Activated CD8-positive, alpha-beta memory T cell treated with anti-CD3 and anti-CD28 coated beads for 4 hours (primary cell): ENCODE measurements at places on chromosomes 7 and 10.

DNA sequence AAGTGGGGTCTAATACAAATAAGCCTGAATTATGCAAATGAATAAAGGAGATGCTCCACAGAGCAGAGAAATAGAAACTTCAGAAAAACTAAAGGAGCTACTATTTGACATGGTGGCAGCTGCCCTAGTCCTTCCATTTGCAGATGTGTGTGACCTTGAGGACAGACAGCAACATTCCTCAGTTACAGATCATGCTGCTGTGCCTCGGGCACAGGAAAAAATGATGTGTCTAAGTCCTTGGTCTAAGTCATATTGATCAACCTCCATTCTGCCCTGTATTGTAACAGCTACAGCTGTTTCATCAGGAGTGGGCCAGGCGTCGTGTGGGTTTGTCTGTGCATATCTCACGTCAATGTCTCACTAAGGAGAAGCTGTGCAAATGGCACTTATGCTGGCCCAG lies 710.4 kb downstream of the TNS3 start:
- no peak for DNase-seq

DNA sequence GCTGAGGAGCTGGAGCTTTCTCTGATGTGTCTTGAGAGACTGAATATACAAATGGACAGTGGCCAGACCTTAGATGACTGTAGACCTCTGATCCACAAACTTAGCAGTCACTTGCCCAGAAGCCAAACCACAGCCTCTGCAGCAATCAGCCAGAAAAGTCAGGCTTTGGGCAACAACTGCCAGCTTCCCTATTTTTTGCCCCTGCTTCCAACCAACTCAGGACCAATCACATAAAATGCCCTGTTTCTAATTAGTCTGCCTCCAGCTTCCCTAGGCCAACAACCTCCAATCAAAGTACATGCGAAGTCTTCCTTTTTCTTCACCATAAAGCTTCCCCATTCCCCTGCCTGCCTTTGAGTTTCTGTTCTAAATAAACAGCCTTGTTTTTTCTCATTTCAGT lies 37.8 kb upstream of the CACUL1 start:
- no peak for DNase-seq

DNA sequence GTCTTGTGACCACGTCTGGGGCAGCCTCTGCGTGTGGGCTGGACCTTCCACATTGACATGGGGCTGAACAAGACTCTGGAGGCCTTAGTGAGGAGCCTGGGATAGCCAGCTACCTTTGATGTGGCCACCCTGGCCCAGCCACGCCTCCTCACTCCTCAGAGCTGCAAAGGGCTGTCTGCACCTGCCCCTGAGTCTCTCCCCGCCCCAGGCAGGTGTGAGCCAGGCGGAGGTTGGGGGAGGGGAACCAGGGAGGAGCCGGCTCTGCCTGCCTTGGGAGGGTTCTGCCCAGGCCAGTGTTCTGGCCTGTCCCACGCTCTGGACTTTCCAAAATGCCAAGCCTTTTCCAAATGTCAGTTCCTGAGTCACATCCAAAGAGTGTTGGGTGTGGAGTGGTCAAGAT lies 72.2 kb downstream of the GTF2IRD1 start:
- DNase-seq: no peak

DNA sequence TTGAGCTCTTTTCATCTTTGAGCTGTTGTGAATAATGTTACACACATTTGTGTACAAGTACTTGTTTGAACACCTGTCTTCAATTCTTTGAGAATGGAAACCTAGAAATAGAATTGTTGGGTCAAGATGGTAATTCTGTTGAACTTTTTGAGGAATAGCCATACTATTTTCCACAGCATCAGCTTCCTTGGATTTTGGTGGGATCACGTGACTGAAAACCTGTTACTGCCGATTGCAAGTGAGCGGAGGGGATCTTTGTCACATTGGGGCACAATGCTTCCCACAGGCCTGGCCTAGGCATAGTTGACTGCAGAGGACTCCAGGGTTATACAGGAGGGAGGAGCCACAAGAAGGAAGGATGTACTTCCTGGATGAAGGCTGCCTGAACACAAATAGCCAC lies 21.3 kb upstream of the CACUL1 start:
- no peak for DNase-seq

DNA sequence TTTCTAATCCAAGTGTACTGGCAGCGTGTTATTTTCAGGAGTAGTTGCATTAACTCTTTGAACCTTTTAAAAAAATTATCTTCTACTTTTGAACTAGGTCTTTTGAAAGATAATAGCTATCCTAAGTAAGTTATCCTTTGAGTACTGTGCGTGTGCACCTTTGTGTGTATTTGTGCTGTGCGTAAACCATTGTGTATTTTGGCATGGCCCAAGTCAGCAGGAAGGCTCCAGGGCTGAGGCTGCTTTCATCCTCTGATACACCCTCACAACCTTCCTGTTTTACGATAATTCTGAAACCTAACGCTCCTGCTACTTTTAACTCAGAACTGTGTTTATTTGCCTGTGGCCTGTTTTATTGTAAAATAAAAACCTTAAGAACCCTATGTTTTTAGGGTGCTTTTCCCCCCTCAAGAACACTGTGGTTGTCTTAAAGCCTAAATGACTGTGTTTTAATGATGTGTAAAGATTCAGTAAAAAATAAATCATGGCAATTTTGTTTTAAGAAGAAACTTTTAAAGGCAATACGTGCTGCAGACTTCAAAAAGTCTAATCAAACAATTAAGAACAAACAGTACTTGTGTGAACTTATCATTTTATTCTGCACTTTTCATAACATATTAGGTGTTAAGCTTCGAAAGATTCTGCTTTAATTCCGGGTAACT lies 57.5 kb downstream of the HDAC9 start:
- no peak for DNase-seq

- no peak for DNase-seq
Measured at GRCh38 chr10:114151486-114151885, 22.5 kb downstream of the CCDC186 start.

DNA sequence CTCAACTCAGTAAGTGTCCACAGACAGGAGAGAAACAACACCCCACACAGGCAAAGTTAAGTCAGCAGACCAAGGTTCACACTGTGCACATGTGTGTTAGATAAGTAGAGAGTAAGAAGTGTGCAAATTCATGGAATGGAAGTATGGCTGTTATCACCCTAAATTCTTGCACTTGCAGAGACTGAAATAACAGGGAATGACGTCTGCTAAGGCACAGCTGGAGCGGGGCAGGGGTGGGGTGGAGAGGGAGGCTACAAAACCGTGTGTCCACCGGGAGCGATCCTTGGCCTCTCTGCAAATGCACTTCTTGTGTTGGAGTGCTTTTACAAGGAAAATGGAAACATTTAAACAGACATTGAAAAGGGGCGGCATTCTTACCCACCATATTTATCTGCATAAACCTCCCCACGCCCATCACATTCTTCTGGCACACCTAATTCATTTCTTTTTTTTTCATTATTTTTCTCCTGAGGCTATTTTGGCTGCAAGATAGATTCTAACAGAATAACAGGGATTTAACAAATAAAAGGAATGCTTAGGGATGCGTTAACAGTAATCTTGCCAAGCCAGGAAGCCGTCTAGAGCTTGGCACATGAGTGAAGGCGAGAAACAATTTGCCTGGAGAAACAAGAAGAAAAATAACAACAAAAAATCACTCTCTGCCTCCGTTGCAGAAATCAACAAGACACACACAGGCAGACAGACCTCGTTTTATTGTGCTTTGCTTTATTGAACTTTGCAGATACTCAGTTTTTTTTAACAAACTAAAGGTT lies 30.1 kb downstream of the TNS3 start:
- no peak for DNase-seq

GRCh38 chr10:1733720-1734119 lies 3.6 kb downstream of the ADARB2 start:
- DNase-seq: no peak

GRCh38 chr7:92095380-92095779 lies 38.9 kb downstream of the CYP51A1 start:
- DNase-seq: no peak

GRCh38 chr10:48390933-48391845 lies 84.7 kb downstream of the MAPK8 start:
- no peak for DNase-seq

DNA sequence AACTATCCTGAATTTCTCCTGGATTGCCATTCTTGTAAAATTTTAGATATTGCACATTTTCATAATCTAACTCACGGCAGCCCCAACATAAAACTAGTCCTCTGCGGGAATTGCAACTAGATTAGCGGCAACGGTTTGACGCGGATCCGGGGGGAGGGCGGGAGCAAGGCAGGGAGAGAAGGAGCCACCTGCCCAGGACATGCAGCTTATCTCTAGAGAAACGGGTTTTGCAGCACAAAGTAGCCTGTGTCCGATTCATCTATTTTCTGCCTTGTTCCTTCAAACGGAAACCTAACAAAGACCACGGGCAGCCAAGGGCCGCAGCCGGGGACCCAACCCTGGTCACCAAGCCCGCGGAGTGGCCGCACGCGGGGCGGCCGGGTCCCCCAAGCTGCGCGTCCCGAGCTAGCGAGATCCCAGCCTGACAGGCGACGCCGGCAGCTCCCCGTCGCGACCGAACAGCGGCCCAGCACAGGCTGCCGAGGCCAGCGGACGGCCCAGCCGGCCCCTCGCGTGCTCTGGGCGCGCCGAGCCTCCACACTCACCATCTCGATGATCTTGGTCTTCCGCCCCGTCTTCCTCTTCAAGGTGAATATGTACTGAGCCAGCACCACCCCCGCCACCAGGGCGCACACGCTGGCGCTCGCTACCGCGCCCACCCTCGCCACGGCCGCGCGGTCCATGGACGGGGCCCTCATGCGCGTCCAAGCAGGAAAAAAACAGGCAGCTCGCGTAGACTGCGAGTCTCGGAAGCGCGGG lies at the start of gene NT5C3A:
Gene NT5C3A, minus strand, starts transcription at position 754 of the 759 bp plus-strand sequence. Its CDS starts 71 bp downstream, at position 683.
- DNase-seq: no peak

- no peak for DNase-seq
Measured at GRCh38 chr7:14858410-14858809, 44.1 kb downstream of the DGKB start.

DNA sequence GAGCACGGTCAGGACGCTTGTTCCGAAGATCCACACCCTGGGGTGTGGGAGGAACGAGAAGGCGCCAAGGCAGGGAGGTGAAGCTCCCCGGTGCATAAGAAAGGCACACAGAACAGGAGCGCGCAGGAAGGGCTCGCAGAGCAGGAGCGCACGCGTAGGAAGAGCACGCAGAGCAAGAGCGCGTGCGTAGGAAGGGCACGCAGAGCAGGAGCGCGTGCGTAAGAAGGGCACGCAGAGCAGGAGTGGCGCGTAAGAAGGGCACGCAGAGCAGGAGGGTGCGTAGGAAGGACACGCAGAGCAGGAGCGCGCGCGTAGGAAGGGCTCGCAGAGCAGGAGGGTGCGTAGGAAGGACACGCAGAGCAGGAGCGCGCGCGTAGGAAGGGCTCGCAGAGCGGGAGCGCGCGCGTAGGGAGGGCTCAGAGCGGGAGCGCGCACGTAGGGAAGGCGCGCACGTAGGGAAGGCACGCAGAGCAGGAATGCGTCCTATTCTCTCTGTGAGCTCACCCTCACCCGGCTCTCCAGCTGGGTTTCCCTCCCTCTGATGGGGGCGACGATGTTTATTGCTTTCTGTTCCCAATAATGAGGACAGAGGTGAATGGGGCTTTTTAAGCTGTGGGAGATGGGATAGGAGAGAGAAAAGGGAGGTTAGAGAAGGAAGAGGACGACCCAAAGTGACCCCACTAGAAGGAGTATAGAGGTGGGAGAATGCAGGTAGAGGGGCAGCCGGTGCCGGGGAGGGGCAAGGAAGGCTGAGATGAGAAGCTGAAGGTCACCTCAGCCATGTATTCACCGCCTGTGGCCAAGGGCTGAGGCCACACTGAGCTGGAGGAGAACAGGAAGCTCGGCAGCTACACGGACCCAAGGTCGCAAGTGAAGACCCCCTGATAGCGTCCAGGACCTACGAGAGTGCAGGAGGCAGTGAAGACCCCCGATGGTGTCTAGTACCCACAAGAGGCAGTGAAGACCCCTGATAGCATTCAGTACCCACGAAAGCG lies 423.2 kb downstream of the PTPRN2 start:
- no peak for DNase-seq

- DNase-seq: no peak
Measured at GRCh38 chr10:117249493-117250093, 8.7 kb downstream of the SLC18A2 start.

GRCh38 chr7:82091126-82091684 lies 321.4 kb upstream of the HGF start:
- DNase-seq: no peak

GRCh38 chr7:51351661-51352060 lies 35.1 kb upstream of the COBL start:
- DNase-seq: no peak

GRCh38 chr10:100347568-100348195 lies 649 bp downstream of the SCD start:
- DNase-seq: no peak

- DNase-seq: no peak
Measured at GRCh38 chr10:13328126-13328525, 20.0 kb downstream of the SEPHS1 start.

- no peak for DNase-seq
Measured at GRCh38 chr7:15780271-15780670, 93.8 kb upstream of the MEOX2 start.

- DNase-seq: no peak
Measured at GRCh38 chr7:141484907-141485306, 66.3 kb upstream of the AGK start.

DNA sequence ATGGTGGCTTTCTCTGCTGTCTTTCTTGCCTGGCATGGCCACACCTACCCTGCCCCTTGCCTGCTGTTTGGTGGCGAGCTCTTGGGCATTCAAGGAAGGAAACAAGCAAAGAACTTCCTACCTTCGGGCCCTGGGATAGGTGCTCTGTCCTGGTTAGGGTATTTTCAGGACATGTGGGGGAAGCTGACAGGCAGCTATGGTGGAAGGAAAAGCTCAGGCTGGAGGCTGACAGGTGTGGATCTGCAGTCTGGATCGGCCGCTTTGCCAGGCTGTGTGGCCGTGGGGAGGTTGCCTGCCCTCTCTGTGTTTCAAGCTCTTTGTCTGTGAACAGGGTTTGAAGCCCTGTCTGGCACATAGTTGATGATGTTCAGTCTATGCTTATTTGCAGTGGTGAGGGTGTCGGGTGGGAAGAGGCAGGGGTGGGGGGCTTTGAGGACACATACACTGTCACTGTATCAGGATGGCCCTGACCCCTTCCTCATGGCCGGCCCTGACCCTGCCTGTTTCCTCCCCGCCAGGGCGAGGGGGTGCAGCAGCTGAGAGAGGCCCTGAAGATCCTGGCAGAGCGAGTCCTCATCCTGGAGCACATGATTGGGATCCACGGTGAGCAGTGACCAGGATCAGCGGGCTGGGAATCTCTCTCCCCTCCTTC lies 73.7 kb downstream of the MYL10 start:
- DNase-seq: no peak

- DNase-seq: no peak
Measured at GRCh38 chr10:23826421-23826820, 382.5 kb upstream of the KIAA1217 start.

DNA sequence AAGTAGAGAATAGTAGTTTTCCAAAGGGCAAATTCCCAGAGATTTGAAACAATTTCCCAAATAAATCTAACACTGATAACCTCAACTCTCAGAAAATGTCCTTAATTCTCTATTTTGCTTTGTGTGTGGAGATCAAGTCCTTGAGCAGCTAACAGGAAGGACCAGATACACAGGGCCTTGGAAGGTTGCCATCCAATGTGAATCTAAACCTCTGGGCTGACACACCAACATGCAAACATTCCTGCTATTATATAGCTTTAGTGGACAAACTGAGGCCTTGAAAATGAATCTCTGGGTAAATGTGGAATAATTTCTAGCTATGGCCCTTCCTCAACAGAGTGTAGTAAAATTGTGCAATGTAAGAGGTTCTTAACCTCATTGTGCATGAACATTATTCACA lies 44.1 kb upstream of the PARD3 start:
- no peak for DNase-seq

GRCh38 chr7:47375121-47375938 lies 206.6 kb downstream of the TNS3 start:
- no peak for DNase-seq

- no peak for DNase-seq
Measured at GRCh38 chr10:11282156-11282555, 264.5 kb downstream of the CELF2 start.
